Camera-type eye (tissue), 1 donor: ENCODE measurements at places on chromosomes 13 and 19. TPM values are rescaled to one million over a fixed set of nuclear protein-coding genes. Genes with fewer than 3 reads are reported as not detected.

The ZNF418 gene
- total RNA-seq, result 31.7 TPM

The SLC5A5 gene
- not detected for total RNA-seq

The TNFSF13B gene
- total RNA-seq, result 1.4 TPM

The SACS gene
- total RNA-seq, result 94.6 TPM

The ZNF208 gene
- 34.3 TPM for total RNA-seq

The KLK8 gene
- total RNA-seq, result not detected

The ZNF575 gene
- total RNA-seq, result 1.0 TPM

The KLK2 gene
- total RNA-seq, result not detected

The KLK4 gene
- total RNA-seq, result not detected

The RGCC gene
- 38.8 TPM for total RNA-seq

The SULT2A1 gene
- total RNA-seq, result not detected

The VRK3 gene
- 43.3 TPM for total RNA-seq

The MCF2L gene
- 91.5 TPM for total RNA-seq

The ETV2 gene
- total RNA-seq, result not detected

The SPART gene
- total RNA-seq, result 128 TPM

The CBY2 gene
- not detected for total RNA-seq

The CDADC1 gene
- 10.6 TPM for total RNA-seq

The OR7D2 gene
- not detected for total RNA-seq

The CYP4F12 gene
- 1.8 TPM for total RNA-seq

The SIGLECL1 gene
- total RNA-seq, result not detected

The ZNF417 gene
- 52.0 TPM for total RNA-seq

The CEACAM16 gene
- total RNA-seq, result not detected

The CGB8 gene
- total RNA-seq, result not detected

The VSTM2B gene
- 9.6 TPM for total RNA-seq

The EFNB2 gene
- 70.9 TPM for total RNA-seq

The COLGALT1 gene
- total RNA-seq, result 43.4 TPM

The SLC7A9 gene
- total RNA-seq, result 0.60 TPM

The B3GNT8 gene
- total RNA-seq, result 1.9 TPM
